Activated CD4-positive, CD25-positive, alpha-beta regulatory T cell (primary cell): ENCODE measurements at places on chromosomes 3 and 15.

- DNase-seq, result no peak
These were observed 21.2 kb downstream of the TM4SF4 start for GRCh38 chr3:149495581-149496125.

GRCh38 chr15:30675126-30675525 lies 49.2 kb downstream of the ARHGAP11B start:
- no peak for DNase-seq

- DNase-seq, result no peak
These were observed 18.6 kb upstream of the SENP7 start for GRCh38 chr3:101531473-101532086.

DNA sequence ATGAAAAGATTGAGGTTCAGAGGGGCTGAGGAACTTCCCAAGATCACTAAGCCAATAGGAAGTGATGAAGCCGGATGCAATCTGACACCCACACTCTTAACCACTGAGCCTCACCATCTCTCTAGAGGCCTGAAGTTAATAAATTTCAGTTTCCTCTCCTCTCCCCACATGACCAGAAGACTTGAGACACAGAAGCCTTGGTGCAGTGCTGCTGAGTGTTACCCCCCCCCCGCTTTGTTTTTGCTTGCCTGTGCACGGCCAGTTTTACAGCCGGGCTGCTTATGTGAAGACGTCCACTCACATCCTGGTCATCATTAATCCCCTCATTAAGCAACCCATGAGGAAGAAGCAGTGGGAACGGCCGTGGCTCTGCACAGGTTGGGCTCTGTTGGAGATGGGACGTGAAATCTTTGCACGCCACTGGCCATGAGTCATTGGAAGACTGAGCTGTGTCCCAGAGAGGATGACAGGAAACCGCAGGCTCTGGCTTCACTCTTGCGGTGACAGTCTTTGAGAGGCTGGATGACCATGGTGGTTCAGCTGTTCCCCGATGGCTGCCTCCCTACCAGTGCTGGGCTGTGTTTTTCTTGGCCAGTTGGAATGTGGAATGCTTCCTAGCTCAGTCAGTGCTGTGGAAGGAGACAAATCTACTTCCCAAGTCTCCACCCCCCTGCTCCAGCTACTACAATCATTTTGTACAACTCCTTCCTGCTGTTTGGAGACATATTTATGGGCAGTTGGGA lies 232.6 kb upstream of the LRTM1 start:
- DNase-seq, result no peak

DNA sequence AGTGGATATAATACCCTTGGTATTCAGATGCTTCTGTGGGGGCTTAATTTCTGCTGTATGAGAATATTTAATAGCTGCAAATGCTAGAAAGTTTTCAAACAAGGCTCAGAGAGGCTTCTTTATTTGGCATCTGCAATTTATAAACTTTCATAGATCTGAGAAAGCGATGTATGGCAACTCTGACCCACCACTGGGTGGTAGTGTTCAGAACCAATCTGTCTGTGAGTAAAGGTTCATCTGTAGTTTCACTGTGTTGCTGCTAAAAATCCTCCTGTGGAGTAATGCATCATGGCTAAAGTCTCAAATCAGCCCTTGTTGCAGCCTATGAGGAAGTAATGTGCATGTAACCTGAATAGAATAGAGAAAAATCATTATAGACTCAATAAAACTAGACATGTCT lies 47.4 kb downstream of the CLSTN2 start:
- DNase-seq, result no peak

- no peak for DNase-seq
These were observed 23.6 kb downstream of the PRR20G start for GRCh38 chr3:127264292-127264691.

- DNase-seq, result no peak
These were observed 37.3 kb downstream of the CACNA2D2 start for GRCh38 chr3:50466177-50466576.

GRCh38 chr15:65653341-65653740 lies 31.6 kb downstream of the SLC24A1 start:
- no peak for DNase-seq

DNA sequence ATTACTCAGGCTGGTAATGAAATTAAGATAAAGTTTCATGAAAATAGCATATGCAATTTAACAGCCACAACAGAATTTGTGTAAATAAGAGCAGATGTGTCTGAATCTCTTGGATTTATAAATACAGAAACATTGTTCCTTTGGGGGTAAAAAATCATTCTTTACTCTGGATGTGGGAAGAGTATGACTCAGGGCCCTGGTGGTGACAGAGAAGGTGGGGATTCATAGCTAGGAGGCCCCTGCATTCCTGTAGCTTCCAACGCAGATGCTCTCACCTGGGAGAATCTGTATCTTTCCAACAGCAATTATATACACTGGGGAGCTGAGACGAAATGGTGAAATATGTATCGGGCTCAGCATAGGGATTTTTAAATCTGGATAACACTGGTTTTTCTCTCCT lies 167.6 kb upstream of the CADPS start:
- DNase-seq, result no peak

DNA sequence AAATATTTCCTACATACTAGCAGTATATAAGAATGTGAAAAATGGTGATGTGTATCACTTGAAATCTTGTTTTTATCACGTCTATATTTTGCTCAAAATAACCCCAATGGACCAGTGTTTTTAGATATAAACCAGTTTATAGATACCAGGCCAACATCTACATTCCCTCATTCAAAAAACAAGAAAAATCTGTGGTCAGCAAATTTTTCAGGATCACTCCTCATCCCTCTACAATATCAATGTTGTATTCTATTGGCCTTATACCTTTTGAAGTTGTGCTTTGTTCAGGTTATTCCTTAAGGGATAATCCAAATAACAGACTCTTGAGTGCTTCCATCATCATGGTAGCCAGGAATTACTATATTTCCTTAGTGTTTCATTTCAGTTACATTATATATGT lies 332.9 kb upstream of the ARRDC4 start:
- no peak for DNase-seq

DNA sequence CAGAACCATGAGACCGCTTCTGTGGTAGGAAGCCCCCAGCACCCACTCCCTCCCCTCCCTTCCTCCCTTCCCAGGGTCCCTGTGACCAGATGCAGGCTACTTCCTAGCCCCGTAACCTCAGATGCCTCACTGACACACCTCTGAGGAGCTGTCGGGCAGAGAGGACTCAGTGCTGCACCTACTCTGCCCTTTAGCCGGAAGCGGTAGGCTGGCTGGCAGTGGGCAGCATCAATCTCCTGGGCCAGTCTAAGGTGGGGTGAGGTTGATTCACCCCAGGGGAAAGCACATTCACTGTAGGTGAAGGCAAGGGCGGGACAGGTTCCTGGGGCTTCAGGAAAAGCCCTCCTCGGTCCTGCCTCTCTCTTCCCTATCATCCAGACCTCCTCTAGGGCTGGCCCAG lies 19.1 kb downstream of the CSRNP1 start:
- DNase-seq, result no peak

GRCh38 chr15:66829551-66830121 lies 127.6 kb downstream of the SMAD6 start:
- DNase-seq, result no peak

- DNase-seq, result no peak
These were observed 39.9 kb downstream of the GATM start for GRCh38 chr15:45338417-45338816.

DNA sequence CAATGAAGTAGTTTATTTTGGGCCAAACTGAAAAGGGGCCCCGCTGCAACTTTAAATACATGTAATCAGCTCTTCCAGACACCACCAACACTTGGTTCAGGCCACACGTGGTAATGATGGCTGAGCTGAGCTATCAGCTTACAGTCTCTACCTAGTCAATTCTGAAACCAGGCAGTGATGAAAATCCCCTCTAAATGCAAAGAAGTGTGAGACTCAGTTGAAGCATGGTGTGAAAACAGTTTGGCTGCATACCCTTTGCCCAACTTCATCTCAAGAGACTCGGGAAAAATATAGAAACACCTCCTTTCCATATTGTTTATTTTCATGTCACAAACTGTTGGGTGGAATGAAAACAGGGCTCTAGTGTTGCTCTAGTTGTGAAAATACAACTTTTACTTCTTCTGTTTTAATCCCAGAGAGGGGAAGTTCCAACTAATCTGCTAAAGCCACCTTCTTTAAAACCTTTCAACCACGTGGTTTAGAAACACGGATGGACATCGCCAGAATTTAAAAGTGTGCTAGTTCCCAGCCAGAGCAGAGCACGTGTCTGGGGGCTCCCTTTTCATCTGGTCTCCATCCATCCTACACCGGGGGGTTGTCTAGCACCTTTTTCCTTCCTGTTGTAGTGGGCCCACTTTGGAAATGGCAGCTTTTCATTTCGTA lies 229.1 kb downstream of the EPHB1 start:
- no peak for DNase-seq

DNA sequence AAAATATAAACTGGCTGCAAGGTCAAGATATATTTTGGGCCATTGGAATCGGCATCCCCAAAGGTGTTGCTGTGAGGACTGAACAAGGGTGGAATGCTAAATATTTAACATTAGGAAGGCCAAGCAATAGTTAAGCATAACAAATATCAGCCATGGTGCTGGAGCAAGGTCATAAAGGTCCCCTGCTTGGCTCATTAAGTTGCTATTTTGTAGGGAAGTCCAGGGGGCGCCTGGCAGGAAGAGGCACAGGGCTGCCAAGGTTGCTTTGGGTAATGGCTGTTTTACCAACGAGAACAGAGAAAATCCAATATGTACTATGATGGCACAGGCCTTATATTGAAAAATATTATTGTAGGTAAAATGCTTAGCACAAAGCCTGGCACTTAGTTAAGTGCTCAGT lies 62.2 kb downstream of the SLC15A2 start:
- DNase-seq, result no peak

- no peak for DNase-seq
These were observed 1.7 kb upstream of the FAH start for GRCh38 chr15:80151148-80151547.

DNA sequence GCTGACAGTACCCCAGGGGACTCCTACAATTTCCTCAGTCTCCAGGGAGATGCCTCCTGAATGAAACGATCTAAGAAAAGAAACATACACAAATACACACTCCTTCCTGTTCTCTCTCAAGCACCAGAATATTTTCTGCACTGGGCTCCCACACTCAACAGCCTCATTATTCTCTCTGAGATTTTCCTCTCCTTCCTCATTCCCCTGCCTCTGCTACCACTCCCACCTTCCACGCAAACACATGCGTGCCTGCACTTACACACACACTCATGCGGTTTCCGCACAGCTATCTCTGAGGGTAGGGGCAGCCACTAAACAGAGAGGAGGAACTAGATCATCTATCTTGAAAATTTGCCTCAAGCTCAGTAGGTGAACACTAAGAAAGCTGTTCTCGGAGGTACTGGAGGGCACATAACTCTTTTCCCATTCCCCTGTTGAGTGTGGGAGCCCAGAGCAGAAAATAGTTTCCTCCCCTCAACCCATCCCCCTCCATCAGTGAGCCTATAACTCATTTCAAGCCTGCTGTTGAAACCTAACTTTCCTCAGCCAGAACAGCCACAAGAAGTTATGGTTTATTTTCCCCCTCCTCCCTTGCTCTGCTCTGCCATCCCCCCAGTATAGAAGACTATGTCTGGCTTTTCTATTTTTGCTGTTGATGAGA lies 30.5 kb upstream of the TIPARP start:
- DNase-seq, result no peak

GRCh38 chr15:73888224-73889041 lies 15.1 kb downstream of the TBC1D21 start:
- DNase-seq, result no peak

DNA sequence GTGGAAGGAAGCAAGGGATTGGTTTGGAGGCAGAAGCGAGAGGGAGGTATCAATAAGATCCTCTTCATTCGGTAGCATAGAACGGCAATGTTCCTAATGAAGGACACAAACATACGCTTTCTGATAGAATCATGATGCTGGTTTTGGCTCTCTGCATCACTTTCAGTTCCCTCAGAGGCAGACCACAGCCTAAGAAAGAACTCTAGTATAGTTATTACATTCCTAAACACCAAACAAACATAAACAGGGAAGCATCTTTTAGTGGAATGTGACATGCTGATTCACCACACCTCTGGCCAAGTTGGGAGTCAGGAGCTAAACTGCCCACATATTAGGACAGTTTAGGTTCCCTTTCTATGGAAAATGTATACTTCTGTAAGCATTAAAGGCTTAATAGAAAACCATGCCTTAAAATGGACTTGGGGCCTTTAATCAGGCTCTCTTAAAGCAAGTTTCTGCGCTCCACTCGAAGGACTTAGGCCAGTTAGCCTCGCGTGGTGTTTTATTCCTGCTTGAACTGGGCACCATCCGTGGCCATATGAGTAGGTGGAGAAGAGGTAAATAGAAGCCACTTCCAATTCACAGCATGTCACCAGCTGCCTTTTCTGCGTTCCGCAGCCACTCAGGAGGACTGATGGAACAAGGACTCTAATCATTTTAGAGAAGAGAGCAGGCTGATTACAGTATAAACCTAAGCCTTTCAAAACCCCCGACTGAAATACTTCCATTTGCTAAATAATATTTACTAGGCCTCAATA lies 53.7 kb downstream of the CD47 start:
- DNase-seq, result no peak

- no peak for DNase-seq
These were observed 97.2 kb downstream of the MYO9A start for GRCh38 chr15:72020799-72021198.

GRCh38 chr15:52682200-52682599 lies 3.0 kb upstream of the ATOSA start:
- DNase-seq, result no peak

DNA sequence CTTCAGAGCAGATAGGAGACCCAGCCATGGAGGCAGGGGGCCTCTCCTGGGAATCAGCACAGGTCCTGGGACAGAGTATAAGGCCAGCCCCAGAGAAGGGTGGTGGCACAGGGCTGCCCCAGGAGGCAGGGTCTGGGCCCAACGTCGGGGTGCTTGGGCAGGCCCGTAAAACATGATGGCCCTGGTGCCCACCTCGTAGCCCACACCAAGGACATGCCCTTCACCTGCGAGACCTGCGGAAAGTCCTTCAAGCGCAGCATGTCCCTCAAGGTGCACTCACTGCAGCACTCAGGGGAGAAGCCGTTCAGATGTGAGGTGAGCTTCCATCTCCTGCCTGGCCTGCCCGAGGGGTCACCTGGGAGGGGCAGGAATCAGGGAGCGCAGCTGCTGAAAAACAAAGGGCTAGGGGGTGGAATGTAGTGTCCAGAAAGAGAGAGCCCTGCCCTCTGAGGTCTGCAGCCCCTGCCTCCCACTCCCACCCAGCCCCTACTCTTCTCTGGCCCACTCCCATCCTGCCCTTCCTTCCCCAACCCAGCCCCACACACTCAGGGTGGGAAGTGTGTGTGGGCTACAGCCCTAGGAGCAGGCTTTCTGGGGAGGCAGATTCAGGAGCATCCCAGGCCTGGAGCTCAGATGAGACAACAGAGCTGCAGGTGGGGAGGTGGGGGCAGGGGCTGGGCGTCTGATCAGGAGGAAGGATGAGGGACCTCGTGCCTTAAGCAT lies 9.5 kb downstream of the ZBTB47 start:
- no peak for DNase-seq

- no peak for DNase-seq
These were observed 20.6 kb downstream of the CD80 start for GRCh38 chr3:119538772-119539171.

GRCh38 chr15:57544848-57545480 lies 46.7 kb upstream of the MYZAP start:
- DNase-seq, result no peak

- no peak for DNase-seq
These were observed 20.7 kb downstream of the EIF2A start for GRCh38 chr3:150567328-150567727.
